ENCODE measurements at places on chromosomes 3 and 15.

DNA sequence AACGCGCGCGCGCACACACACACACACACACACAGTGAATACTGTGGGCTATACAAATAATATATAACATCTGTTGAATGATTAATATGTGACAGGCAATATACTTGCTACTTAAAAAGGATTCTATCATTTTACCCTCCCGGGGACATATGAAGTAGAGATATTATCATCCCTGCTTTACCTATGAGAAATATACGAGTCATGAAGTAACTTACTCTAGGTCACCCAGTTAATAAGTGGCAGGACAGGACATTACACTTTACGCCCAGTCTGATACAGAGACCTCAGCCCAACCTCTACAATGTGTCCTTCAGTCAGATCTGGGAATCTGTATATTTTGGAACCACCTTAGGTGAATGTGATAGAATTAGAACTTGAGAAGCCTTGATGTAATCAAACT is 55.4 kb downstream of the CCDC54 start:
- DNase-seq, result no peak

DNA sequence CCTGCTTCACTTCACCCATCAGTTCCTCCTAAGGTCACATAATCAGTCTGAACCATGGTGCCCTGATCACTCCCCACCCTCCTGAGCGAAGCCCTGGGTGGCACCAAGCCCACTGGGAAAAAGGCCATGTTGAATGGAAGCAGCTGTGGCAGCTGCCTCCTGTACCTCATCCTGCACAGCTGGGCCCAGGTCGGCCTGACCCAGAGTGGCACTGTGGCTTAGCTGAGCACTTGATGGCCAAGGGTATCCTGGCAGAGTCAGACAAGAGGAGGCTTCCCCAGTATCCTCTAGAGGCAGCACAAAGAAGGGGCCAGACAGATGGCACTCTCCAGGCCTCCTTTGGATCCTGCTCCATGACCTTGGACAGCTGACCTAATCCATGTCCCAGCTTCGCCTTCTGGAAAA is 68.4 kb downstream of the TLE3 start:
- DNase-seq, result no peak

DNA sequence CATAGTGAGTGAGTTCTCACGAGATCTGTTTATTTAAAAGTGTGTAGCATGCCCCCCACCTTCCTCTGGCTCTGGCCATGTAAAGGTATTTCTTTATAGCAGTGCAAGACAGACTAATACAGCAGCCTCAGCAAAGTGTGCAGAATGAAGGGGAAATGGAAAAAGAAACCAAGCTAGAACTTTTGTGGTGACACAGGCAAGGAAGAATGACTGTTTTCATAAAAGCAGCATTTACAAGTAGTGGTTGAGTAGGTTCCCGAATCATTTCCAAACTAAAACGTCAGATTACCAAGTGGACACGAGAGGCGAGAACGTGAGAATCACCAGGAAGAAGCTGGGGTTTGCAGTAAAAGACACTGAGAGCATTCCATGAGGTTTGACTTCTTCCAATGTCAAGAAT is 100.2 kb upstream of the AKAP13 start:
- DNase-seq, result no peak

DNA sequence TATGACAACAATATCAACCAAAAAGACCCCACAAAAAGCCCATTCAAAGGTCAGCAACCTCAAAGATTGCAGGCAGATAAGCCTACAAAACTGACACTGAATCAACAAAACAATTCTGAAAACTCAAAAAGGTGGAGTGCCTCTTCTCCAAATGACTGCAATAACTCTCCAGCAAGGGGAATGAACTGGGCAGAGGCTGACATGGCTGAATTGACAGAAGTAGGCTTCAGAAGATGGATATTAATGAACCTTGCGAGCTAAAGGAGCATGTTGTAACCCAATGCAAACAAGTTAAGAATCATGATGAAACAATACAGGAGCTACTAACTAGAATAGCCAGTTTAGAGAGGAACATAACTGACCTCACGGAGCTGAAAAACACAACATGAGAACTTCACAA is 20.4 kb upstream of the SLC25A38 start:
- no peak for DNase-seq

DNA sequence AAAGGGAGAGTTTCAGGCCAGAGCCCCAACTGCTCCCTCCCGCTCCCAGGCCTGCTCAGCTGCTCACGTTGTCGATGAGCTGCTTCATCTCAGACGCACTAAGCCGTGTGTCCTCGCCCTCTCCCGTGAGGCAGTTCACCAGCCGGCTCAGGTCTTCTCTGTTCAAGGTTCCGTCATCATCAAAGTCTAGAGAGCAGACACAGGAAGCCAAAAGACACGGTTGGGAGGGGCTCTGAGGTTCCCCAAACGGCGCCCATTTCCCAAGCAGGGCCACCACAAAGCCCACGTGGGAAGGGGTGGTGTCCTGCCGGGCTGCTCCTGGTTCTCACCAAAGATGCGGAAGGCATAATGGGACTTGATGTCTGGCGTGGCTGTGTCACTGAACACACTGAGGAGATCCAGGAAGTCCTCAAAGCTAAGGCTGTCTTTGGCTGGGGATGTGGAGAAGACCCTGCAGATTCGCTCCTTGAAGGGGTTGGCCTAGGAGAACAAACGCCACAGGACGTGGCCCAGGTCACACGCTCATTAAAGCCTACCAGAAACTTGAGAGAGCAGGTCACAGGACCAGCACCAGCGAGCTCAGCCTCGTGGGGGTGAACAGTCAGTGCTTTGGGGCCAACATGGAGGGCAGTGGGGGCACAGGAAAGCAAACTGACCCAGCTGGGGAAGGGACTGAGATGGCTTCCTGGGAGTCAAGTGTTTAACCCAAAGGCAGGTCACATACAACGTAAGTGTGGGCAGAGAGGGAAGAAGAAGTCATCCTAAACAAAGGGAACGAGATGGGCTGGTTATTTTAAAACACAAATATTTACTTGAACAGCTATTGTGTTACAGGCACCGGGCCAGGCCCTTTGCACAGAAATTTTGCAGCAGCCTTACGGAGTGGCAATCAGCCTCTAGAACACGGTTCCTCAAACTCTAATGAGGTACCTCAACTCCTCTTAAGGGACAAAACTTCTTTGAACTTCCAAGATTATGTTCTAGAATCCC is 2.4 kb downstream of the CIB1 start:
- peak; percentile 28 for DNase-seq

GRCh38 chr3:182364723-182365650 is 428.3 kb upstream of the ATP11B start:
- no peak for DNase-seq

- DNase-seq, result no peak
These were observed 95.1 kb upstream of the MRPS22 start for GRCh38 chr3:139248593-139249255.

DNA sequence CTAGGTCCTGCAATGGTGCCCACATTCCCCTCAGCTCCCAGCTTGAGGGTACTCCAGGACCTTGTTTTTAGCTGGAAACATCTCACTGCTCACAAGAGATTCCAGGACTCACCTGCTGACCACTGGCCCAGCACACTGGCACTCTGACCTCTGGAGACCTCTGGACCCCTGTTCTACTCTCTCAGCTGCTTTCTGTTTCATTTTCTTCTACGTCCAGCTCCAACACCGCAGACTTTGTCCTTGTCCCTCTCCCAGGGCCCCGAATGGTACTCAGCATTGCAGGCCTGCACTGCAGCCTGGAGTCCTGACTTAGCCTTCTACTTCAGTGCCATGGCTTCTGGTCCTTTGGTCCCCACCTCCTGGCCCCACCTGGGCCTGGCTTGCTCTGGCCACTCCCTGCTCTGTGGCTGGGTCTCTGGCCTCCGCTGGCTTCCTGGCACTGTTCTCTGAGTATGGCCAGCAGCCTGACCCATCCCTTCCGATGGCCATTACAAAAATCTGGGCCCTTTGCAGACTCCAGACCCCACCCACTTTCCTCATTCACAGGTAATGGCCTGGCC is 27.9 kb downstream of the KY start:
- DNase-seq, result no peak

- no peak for DNase-seq
These were observed 12.1 kb upstream of the CLPX start for GRCh38 chr15:65197337-65197645.

- DNase-seq, result no peak
These were observed 21.3 kb downstream of the MEGF11 start for GRCh38 chr15:66232267-66232625.

GRCh38 chr15:63048776-63049665 is 6.5 kb downstream of the TPM1 start:
- DNase-seq, result peak; percentile 13

DNA sequence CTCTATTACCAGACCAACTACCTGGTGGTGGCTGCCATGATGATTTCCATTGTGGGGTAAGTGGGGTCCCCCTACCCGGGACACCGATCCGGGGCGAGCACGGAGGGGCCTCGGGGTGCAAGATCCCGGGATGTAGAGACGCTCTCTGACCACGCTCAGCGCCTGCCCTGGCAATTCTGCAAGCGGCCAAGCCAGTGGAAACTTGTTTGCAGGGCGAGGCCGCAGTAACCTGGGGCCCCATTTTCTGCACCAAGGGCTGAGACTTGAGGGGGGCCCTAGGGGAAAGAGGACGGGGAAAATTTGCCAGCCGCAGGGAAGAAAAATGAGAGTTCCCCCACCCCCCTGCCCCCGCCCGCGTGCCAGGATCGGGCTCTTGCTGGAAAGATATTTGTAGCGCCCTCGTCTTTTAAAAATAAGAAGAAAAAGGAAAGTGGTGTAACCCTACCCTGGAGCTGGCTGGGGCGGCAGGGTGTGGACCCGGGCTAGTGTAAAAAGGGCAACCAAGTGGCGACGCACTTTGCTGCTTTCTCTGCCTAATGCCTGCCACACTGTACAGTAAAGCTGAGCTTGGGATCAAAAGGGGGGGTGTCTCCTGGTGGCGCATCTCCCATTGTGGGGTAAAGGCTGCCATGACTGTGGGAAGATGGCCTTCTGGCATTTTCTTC is 563 bp downstream of the ARL6IP5 start:
- no peak for DNase-seq

DNA sequence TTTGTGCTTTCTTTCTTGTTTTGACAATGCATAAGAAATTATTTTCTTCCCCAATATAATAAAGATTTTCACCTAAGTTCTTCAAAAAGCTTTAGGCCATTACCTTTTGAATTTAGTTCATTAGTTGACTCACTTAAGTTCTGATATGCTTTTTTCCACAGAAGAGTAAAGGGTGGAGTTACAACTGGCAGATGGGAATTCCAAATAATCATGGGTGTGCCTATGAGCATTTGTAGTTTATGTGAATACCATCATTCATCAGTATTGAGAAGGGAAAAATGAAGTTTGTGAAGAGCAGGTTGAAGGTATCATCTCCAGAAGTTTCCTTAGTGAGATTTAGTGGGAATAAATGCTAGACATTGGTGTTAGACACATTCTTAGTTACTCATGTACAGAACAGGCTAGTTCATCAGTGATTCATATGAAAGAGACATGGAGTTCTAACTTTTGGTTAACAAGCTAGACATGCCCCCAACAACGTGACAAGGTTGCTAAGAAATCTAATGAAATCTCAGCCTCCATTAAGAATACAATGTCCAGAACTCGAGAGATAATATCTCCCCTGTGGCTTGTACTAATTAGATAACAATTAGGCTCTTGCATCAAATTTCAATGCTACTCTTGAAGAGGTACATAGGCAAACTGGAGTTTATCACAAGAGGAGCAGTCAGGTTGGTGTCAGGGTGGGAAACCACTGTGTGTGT is 16.9 kb upstream of the ALCAM start:
- DNase-seq, result no peak

- no peak for DNase-seq
These were observed 1.7 kb downstream of the CCDC9B start for GRCh38 chr15:40338921-40339620.

DNA sequence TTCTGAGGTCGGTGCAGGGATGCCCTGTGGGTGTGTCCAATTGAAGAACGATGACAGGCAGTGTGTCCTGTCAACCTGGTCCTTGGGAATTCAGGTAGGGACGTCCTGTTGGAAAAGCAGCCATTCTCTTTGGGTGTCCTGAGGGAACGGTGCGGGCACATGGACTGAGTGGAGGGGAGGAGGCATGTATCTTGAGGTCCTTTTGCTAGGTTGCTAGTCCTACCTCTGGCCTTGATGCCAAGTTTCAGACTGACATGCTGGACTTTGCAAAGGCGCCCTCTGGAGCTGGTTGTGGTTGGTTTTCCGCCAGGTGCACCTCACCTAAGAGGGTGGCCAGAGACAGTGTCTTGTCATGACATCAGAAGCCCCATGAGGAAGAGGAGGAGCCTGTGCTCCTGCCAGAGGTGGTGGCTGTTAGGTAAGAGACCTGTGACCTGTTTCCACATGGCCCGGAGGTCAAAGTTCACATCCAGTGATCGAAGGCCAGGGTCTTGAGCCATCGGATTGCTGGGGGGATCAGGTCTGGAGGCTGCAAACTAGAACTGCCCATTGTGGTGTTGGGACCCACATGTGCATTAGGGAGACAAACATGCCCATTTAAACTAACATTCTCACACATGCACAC is 106.3 kb downstream of the SNRPN start:
- no peak for DNase-seq

- DNase-seq, result no peak
These were observed 10.5 kb downstream of the MTMR14 start for GRCh38 chr3:9659849-9660248.

GRCh38 chr15:70777170-70777926 is 14.0 kb upstream of the UACA start:
- no peak for DNase-seq

DNA sequence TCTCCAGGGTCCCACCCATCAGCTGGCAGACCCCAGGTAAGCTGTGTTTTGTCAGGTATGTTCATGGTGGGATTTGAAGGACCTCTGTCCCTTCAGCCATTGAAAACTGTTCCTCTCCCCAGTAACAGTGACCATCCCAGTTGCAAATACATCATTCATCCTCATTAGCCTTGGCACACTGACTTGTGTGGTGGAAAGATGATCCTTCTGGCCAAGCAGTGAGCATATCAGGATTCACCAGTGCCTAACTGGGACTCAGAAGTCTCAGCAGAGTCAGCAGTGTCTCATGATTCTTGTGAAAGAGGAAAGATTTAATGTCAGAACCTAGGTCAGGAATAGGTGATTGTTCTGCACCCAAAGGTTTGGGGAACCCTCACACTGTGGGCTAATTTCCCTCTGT is 90.2 kb downstream of the DNAJB8 start:
- no peak for DNase-seq

DNA sequence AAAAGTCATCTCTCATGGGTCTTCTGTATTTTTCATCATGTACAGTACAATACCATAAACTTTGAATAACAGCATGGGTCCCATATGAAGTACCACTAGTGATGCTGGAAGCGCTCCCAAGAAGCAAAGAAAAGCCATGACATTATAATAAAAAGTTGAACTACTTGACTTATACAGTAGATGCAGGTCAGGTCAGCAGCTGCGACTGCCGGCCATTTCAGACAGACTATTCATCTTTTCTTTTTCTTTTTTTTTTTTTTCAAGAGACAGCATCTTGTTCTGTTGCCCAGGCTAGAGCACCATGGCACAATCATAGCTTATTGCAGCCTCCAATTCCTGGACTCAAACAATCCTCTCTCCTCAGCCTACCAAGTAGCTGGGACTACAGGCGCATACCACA is 10.2 kb downstream of the RAF1 start:
- no peak for DNase-seq

GRCh38 chr15:86164232-86164898 is 84.7 kb downstream of the AGBL1 start:
- no peak for DNase-seq
